ENCODE measurements at places on chromosomes 12 and 14.

DNA sequence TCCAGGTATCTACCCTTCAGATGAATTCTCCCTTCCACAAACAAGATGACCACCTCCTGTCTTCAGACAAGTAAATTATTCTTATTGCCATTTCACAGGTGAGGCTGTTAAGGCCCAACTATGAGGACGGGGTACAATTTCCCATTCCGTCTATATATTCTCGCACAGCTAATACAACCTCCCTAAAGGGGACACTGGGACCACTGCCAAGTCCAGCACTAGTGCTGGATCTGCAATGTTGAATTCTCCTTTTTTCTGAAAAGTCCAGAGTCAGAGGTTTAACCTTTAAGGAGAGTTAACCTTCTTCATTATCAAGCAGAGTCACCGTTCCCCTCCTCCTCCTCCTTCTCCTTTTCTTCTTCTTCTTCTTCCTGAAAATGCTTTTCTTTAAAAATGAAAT, 130.4 kb upstream of the PARP11 start:
- DNase-seq: no peak

- DNase-seq: no peak
Measured at GRCh38 chr12:20507056-20507455, 138.7 kb downstream of the PDE3A start.

- DNase-seq: no peak
Measured at GRCh38 chr12:49888461-49889151, 15.1 kb downstream of the FAIM2 start.

DNA sequence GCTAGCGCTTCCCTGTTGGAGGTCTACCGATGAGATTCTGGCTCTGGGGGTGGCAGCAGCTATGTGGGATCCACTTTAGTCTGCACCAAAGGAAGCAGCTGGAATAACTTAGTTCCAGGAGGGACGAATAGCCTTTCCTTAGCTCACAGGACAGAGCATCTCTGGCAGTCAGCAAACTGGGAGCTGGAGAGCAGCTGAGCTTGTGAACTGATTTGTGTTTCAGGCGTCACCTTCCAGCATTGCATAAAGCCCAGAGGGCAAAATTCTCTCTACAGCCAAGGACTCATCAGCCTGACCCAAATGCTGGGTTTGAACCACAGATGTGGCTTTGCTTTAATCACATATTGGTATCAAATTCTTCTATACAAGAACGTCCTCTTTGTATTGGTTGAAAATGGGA, 81.9 kb upstream of the PELI2 start:
- no peak for DNase-seq

DNA sequence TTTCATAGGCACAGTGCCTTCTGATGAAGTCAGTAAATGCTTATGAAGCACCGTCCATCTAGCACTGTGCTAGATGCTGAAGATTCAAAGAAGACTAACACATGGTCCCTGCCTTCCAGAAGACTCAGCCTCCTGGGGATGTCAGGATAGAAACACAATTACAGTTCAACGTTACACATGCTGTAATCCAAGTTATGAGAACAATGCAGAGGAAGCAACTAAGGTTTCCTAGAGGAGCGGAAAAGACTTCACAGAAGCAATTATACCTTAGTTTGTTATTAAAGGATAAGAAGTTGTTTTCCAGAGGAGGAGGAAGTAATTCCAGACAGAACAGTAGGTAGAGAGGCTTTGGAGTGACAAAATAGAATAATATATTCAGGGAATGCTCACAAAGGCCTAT, 66.9 kb upstream of the FGD4 start:
- DNase-seq: no peak

DNA sequence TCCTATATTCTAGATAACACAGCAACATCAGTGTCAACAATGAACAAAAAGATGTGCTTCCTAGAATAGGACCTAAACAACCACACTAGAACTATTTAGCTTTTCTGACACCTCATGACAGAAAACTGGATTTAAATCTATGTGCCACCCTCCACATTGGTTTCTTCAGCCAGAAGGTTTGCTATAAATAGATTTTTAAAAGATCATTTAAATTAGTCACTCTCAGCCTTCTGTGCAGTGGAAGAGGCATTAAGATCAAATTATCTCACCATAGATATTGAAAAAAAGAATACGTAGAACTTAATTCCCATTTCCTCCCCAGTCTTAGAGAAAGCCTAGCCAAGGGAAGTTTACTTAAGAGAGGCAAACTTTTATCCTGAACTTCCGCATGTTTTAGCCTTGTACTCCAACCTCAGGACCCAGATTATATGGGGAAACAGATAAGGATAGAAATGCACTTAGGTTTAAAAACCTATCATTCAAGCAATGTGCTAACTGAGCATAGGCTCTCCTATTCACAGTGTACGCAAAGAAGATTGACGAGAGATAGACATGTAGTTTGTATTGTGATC, 59.6 kb downstream of the NELL2 start:
- no peak for DNase-seq

DNA sequence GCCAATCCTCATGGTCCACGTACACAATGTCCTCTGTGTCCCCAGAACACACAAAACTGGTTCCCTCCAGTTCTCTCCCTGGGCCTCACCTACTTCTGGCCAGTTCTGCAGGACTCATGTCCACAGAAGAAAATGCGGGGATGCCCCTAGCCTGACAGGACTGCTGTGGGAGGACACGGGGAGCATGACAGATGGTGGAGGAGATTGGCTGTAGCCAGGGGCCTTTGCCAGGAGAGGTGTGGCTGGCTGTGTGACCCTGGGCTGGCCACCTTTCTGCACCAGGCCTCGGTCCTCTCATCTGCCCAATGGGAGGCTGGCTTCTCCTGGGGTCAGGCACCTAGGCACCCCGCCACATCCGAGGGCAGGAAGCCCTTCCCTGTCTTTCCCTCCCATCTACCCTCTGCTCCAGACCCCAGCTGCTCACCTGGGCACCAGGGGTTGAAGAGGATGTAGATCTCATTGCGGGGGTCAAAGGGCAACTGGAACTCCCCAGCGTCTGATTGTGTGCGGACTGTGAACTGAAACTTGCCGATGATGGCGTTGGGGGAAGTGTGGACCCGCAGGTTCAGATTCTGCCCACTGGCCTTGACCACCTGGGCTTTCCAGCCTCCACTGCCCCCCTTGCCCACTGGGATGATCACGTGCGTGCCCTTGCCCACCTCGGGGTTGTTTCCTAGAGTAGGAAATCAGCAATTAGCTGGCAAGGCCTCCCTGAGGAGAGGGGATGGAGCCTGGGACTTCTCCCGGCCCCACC, 2.8 kb downstream of the TGM1 start:
- no peak for DNase-seq

DNA sequence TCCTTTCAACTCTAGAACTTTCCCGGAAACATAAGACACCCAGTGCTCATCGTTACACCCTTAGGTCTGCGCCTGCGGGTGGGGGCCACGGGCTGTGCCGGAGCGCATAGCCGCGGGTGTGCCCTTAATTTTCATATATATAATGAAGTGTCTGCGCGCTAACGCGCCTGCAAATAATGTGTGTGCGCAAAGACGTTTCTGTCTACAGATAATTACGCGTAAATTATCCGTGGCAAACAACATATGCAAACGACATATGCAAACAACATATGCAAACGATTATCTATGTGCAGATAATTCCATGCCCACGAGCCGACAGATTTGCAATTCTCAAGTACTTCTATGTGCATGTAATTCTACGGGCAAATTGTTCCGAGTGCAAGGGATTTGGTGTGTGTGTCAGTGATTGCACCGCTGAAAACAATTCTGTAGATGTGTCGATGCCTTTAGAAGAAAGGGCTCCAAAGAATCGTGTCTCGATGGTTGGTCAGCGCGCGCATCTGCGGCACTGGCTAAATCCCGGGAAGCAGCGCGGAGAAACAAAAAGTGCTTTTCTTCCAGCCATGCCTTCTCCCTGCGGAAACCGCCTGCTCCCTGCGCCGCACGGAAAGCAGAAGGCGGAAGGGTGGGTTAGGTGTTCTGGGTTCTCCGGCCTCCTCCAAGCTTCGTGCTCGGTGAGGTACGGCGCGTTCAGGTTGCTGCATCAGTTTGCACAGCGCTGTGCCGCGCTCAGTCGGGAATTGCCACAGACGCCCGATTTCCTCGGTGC, 34.5 kb upstream of the TBX5 start:
- no peak for DNase-seq

GRCh38 chr12:27906127-27906500, 66.4 kb downstream of the PTHLH start:
- no peak for DNase-seq

DNA sequence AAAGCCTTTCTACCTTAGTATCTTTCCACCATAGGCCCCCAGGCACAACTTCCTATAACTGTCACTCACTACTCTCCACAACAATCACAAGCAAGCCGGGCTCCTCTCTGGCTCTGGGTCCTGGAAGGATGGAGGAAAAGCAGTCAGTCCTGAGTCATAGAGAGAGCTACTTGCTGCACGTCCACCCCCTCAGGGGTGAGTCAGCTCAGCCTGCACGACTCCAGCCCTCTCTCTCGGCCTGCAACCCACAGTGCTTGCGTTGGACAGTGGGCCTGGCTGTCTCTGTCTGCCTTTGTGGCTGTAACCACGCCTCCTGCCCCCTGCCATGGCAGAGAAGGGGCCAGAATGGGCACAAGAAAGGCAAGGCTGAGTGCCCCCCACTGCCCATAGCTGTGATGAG, 154.1 kb upstream of the FKBP4 start:
- peak; percentile 94 for DNase-seq

DNA sequence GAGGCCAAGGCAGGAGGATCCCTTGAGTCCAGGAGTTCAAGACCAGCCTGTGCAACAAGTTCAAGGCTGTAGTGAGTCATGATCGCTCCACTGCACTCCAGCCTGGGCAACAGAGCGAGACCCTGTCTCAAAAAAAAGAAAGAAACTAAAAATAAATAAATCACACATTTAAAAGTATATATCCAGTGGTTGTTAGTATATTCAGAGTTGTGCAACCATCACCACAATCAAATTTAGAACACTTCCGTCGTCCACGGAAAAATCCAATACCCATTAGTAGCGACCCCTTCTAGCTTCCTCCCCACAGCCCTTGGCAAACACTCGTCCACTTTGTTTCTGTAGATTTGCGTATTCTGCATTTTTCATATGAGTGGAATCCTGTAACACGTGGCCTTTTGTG, 44.7 kb upstream of the EML1 start:
- DNase-seq: no peak

DNA sequence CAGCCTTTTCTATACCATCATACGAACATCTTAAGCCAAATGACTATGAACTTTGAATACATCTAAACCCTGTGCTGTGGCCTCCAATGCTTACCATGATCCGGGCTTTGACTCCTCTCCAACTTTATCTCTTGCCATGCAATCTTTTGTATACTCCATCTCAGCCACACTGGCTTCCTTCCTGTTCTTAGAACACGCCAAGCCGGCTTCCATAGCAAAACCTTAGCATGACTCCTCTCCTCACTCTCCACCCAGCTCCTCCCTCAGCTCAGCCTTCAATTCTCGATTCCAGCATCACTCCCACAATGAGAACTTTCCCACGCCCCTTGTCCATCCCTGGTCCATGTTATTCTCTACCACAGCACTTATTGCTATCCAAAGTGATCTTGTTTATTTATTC, 228.3 kb downstream of the NTF3 start:
- DNase-seq: no peak

DNA sequence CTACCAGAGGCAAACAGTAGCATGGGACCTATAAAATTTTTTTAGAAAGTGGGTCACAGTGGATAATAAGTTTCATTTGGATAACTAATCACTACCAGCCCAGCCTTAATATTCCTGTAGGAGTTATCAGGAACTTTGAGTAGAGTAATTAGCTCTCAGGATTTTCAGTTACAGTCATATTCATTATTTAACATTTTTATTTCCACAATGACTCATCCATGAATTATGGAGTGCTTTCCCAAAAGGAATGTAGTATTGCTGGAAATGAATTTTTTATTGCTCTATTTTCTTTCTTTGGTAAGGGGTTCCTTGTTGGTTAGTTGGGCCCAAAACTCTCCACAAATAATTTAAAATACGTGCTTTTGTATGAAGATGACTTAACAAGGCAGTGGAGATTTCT, 53.7 kb downstream of the ERC1 start:
- peak; percentile 52 for DNase-seq

DNA sequence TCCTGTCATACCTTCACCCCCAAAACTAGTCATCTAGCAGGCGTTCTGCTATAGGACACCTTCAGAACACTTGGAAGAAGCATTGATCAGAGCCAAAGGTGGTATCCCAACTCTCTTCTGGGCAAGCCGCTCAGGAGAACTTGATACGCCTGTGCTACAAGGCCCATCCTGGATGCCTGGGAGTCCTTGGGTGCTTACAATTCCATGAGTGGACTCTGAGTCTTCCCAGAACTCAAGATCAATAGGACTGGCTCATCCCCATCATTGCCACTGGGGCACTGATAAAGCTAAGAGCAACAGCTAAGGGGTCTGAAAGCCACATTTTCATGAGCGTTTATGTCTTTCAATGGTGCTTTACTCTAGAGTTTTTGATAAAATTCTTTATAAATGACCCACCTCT, 1.9 kb downstream of the SPTB start:
- DNase-seq: no peak

DNA sequence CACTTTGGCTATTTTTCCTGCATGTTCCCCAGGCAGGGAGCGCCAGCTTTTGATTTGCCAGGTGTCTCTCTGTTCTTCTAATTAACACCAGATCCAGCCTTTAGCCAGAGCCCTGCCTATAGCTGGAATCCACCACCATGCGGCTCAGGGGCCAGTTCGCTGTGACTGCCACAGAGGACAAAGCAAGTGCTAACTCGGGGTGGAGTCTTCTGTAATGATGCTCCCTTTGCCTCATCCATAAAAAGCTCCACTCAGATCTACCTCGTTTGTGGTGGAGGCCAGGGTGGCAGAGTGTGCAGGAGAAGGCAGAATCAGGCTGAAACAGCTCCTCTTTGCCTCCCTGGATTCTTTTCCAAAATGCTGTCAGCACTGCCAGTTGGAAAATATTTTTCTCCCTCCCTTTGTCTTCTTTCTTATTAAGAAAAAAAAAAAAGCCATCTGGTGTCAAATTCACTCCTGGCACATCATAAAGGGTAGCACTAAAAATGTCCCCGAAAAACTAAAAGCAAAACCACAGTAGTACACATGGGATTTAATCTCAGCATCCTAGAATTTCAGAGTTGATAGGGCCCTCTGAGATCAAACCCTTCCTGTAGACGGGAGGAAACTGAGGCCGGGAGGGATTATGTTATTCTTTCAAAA, 18.0 kb upstream of the CTDSP2 start:
- peak; percentile 25 for DNase-seq

DNA sequence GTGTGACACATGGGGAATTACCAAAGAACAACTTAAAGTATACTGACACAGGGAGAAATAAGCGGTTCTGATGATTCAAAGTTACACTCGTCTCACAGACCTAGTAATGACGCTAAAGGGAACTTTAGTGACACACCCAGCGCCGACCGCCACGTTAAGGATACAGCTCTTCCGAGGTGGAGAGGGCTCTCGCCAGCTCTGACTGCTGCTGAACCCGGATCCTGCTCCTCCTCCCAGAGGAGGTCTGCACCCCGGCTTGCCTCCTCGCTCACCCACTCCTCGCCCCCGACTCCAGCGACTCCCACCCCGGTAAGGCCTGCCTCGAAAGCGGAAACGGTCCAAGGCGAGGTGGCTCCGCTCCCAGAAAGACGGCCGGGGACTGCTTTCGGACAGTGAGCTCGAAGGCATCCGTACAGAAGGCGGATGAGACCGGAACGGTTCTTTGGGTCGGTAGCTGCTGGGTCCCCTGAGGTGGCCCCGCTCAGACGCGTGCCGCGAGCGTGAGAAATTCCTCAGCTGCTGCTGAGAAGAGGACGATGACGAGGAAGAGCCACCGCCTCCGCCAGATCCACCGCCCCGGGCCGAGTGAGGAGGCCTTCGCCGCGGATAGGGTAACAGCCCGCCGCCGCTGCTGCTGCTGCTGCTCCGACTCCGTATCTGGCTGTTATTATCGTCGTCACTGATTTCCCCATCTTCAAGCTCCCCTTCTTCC, 643 bp downstream of the ZFC3H1 start:
- DNase-seq: peak; percentile 72

Data from M059J (cell line).